Cardiac muscle cell (in vitro differentiated cells and primary cell): ENCODE measurements at places on chromosomes 16 and 17.

DNA sequence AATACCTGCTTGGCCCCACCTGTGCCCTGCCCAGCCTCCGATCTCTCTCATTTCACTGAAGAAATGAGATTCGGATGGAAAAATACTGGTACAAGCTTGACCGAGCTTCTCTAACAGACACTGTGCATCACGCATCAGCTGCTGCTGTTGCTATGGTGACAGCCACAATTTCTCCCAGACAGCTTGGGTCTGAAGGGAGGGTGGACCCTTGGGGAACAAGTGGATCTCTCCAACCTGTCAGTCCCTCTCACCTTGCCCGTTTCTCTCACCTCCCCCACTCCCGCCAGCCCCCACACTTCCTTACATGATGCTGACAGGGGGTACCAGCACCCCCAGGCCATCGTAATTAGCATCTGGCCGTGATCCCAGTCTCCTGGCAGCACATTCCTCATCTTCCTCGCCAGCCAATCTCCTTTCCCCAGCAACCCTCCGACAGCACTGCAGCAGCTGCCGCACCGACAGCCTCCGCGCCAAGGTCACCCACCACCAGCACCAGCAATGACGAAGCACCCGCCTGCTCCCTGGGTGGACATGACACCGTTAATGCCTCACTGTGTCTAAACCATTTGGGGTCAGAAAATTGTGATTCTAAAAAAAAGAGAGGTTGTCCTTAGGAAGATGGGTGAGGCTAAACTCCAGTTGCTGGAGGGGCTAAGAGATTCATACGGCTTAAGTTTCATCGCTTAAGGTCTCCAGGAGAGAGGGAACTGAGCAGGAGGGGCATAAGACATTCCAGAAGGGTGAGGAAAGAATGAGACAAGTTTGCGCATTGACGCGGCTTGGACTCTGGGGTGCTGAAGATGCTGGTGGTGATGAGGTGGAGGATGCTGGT lies 58.6 kb upstream of the TNRC6A start:
- DNase-seq = peak; percentile 80

DNA sequence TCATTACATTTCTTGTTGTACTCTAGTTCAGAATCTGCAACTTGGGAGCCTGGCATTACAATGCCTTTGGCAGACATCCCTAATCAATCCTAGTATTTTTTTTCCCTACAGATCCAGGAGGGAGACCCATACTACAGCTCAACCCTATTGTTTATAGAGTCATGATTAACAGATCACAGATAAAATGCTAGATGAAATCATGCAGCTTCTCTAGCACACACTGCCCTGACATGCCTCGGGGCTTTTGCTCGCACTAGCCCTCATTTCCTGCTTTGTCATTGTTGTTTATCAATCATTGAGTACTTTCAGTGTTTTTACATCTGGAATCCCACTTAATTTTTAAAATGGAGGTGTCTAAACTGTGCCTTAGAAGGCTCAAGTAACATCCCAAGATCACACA lies 412.5 kb downstream of the CA10 start:
- no peak for DNase-seq

DNA sequence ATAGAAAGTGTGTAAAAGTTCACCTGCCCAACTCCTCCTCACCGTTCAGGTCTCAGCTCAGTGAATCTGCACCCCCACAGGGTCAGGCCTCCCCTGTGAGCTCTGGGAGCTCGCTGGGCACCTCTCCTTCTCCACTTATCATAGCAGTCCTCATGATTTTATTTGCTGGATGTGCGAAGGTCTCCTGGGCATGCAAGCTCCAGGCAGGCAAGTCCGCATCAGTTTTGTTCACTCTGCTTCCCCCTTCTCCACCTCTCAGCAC lies 112.8 kb downstream of the ZNF423 start:
- no peak for DNase-seq

GRCh38 chr17:39224778-39225307 lies 902 bp downstream of the STAC2 start:
- DNase-seq = no peak

DNA sequence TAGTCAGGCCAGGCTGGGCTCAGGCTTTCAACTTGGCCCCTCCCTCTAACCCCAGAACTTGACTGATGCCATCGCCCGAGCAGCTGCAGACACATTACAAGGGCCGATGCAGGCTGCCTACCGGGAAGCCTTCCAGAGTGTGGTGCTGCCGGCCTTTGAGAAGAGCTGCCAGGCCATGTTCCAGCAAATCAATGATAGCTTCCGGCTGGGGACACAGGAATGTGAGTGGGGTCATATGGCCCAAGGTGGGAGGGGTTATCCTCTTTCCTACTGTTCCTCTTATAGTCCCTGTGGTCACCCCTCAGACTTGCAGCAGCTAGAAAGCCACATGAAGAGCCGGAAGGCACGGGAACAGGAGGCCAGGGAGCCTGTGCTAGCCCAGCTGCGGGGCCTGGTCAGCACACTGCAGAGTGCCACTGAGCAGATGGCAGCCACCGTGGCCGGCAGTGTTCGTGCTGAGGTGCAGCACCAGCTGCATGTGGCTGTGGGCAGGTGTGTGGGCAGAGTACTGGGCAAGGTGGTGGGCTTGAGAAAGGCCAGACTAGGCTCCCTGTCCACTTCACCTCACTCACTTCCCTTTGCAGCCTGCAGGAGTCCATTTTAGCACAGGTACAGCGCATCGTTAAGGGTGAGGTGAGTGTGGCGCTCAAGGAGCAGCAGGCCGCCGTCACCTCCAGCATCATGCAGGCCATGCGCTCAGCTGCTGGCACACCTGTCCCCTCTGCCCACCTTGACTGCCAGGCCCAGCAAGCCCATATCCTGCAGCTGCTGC lies 2.1 kb upstream of the NRN1L start:
- peak; percentile 21 for DNase-seq

GRCh38 chr16:12819126-12820117 lies 15.7 kb upstream of the CPPED1 start:
- peak; percentile 64 for DNase-seq

DNA sequence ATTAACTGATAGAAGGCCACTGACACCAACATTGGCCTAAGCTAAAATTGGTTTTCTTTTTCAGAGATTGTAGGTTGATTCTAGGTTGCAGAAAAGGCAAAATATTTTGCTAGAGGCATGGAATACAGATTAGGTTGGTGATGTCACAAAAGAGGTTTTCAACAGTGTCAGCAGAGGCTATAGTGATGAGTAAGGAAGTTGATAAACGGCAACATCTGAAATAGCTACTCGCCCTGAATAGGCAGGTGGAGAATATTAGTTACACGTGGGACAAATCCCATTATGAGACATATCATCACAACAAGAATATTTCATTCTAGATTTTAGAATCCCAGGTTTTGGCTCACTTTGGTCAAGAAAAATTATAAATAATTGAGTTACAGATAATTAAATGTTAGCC lies 1.5 kb upstream of the TOM1L1 start:
- DNase-seq = no peak

GRCh38 chr16:20906341-20907255 lies 6.0 kb downstream of the LYRM1 start:
- DNase-seq = no peak

- no peak for DNase-seq
Measured at GRCh38 chr16:78551487-78552085, 452.1 kb downstream of the WWOX start.

DNA sequence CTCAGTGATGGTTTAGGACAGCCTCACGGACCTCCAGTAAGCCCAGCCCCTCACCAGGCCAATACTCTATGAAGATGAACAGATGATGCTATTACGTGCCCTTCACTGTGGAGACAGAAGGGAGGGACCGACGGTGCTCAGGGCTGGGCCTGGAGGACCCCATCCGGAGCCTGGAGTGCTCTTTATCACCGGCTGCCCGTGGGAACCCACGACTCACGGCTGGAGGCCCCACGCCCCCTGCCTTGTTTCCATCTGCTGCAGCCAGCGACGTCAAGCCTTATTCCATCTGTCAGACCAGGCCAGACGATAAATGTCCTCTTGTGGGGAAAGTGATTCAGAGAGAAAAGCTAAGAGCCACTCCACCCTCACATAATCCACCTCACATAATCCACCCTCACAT lies 4.0 kb upstream of the TIMM22 start:
- no peak for DNase-seq

DNA sequence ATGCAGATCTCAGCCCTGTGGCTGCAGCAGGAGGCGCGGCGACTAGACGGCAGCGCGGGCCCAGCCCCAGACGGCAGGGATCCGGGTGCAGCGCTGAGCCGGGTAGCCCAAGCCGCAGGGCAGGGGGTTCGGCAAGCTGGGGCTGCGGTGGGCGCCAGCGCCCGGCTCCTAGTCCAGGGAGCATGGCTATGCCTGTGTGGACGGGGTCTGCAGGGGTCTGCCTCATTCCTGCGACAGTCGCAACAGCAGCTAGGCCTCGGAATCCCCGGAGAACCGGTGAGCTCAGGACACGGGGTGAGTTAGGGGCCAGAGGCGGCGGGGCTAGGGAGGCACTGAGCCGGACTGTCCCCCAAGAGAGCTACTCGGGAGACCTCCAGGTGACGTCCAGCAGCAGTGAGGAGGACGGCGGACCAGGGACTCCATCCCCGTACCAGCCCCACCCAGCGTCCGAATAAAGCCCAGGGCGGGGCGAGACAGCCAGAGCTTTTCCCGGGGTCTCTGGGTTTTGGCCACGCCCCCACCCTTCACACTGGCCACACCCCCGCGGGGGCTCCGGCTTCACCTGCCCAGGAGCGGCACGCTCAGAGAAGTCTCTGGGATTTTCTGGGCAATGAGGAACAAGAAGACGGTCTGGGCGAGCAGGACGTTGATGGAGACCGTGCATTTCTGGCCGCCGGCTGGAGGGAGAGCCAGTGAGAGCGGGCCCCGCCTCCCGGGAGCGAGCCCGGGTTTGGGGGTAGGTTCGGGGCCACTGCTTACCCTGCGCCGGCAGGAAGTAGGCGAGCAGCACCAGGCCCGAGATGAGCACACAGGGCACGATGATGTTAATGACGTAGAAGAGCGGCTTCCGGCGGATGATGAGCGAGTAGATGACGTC lies 1.1 kb downstream of the C17orf107 start:
- DNase-seq = no peak

- no peak for DNase-seq
Measured at GRCh38 chr17:19713462-19713861, 2.9 kb downstream of the SLC47A2 start.

DNA sequence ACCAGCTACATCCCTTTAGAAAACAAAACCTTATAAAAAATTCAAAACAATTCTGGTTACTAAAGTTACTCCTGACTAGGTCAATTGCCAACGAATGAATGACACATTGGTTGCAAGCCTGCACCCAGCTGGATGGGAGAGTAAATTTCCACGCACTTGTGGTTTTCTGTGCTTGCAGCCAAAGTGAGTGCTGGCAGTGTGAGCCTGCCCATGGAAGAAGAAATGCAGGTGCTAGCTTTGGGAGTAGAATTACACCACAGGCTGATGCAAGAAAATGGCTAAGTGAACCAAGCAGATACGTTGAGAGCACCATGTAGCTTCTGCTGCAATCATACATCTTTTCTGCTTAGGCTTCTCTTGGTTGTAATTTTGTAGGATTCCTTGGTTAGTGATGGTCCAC lies 74.6 kb downstream of the SYCE1L start:
- peak; percentile 44 for DNase-seq

GRCh38 chr17:15444805-15445204 lies 22.6 kb downstream of the CDRT4 start:
- DNase-seq = no peak

DNA sequence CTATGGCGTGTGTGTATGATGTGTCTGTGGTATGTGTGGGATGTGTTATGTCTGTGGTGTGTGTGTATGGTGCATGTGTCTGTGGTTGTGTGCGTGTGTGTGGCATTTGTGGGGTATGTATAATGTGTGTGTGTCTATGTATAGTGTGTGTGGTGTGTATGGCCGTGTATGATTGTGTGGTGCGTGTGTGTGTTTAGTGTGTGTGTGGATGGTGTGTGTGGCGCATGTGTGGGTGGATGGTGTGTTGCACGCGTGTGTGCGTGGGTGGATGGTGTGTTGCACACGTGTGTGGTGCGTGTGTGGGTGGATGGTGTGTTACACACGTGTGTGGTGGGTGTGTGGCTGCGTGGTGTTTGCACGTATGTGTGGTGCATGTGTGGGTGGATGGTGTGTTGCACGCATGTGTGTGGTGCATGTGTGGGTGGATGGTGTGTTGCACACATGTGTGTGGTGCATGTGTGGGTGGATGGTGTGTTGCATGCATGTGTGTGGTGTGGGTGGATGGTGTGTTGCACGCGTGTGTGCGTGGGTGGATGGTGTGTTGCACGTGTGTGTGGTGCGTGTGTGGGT lies 5.6 kb upstream of the SLC38A10 start:
- DNase-seq = no peak

GRCh38 chr17:76671912-76672262 lies 28.3 kb upstream of the ST6GALNAC1 start:
- DNase-seq = no peak

DNA sequence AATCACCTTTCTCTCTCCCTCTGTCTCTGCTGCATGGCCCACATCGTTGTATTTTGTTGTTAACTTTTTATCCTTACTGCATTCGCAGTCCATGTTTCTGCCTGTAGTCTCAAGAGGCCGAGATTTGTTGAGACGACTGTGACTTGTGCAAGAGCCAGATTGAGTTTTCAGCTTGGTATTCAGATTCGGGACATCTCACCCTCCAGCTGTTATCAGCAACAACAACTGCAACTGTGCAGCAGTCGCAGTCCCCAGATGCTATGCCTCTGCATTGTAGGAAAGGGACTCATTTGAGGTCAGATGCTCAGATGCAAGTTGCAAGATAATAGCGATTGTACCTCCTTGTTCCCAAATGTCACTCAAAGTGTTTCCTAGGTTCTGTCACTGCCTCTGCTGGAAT lies 209.0 kb downstream of the SNX29 start:
- DNase-seq = no peak

DNA sequence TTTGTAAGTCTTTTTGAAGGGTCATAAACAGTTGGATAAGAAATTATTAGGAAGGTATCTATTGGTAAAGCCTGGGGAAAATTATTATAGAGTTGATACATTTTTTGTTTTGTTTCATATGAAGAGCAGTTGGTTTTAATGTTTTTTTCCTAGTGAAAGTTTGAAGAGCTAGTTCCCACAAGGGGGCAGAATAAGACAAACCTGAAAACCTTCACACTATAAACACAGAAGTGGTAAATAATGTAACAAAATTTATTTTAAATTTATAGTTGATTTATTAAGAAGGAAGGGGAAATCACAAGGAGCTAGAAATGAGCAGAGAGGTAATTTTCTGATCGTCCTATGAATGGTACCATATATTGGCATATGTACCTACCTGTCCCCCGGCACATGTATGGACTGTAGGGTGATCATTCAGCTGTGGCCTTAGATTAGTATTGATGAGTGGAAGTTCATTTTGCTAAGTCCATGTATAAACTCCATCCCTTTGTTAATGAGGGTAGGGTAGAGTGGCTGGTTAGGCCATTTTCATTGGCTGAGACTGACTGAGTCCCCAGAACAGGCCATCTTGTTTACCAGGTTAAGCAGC lies 116.3 kb downstream of the TANC2 start:
- DNase-seq = peak; percentile 66

DNA sequence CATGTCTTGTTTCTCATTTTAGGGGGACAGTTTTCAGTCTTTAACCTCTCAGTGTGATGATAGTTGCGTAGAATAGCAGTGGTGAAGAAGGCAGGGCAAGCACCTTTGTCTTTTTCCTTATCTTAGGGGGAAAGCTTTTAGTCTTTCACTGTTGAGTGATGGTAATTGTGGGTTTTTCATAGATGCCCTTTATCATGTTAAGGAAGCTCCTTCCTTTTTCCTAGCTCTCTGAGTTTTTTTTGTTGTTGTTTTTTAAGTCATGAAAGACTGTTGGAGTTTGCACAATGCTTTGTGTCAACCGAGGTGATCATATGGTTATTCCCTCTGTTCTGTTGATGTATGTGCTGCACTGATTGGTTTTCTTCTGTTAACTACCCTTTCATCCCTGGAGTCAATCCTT lies 15.7 kb downstream of the NOL11 start:
- DNase-seq = no peak
